ENCODE measurements at places on chromosomes 12 and 14. TPM values are rescaled to one million over a fixed set of nuclear protein-coding genes. Genes with fewer than 3 reads are reported as not detected.

Gene R3HDM2
- total RNA-seq = 12.6 TPM

Gene SH2B3
- 7.9 TPM for total RNA-seq

Gene CCDC88C
- total RNA-seq = 14.7 TPM

Gene SCN8A
- total RNA-seq = 0.64 TPM

Gene NGB
- total RNA-seq = 0.24 TPM

Gene OR6C2
- not detected for total RNA-seq

Gene TBX5
- not detected for total RNA-seq

Gene CISTR
- total RNA-seq = not detected

Gene GALNT16
- total RNA-seq = not detected

Gene ARG2
- total RNA-seq = 52.0 TPM

Gene MOAP1
- 20.0 TPM for total RNA-seq

Gene TAS2R42
- total RNA-seq = not detected

Gene KRT3
- not detected for total RNA-seq

Gene ADCY6
- 12.8 TPM for total RNA-seq

Gene SYCP3
- total RNA-seq = not detected

Gene DPF3
- 0.85 TPM for total RNA-seq

Gene JKAMP
- 53.3 TPM for total RNA-seq

Gene DIABLO
- total RNA-seq = 73.5 TPM

Gene CACNA1C
- total RNA-seq = not detected

Gene GPR135
- 0.96 TPM for total RNA-seq

Gene MANSC4
- not detected for total RNA-seq

Gene PPP2R5C
- total RNA-seq = 102 TPM

Gene RHOJ
- total RNA-seq = 0.21 TPM

Gene RIPK3
- total RNA-seq = 5.1 TPM

Gene TAS2R50
- 0.96 TPM for total RNA-seq

Gene PRORP
- total RNA-seq = 33.5 TPM

Gene VTI1B
- 62.7 TPM for total RNA-seq

Gene KRT72
- total RNA-seq = not detected

Gene TOGARAM1
- 9.6 TPM for total RNA-seq

Gene YBX3
- 136 TPM for total RNA-seq

Gene KRT77
- total RNA-seq = not detected

Gene CD163L1
- total RNA-seq = 1.4 TPM

Gene CELA1
- not detected for total RNA-seq

Gene KCNK13
- not detected for total RNA-seq

Gene PRKAB1
- total RNA-seq = 13.6 TPM

Gene PLCZ1
- not detected for total RNA-seq

Gene KRT86
- 0.21 TPM for total RNA-seq

Gene TNFAIP2
- 10.0 TPM for total RNA-seq

Gene FOXG1
- not detected for total RNA-seq

All from tracheal epithelial cell (primary cell).